ENCODE measurements at places on chromosomes 11 and 22.

DNA sequence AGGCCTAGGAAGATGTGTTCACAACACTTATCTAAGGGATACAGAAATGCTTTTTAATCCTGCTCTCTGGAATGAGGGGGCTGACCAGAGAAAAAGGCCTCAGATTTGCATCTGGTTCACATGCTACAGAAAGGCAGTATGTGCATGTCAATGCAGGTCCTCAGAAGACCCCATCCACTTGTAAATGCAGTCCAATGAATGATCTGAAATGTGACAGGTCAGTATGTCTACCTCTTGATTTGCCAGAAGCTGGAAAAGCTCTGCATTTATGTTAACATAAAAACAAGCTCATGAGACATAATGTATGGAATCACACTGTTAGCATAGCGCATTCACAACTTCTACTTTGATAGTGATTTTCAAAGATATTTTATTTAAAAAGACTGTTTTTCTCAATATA is 367.4 kb upstream of the CHORDC1 start:
- no peak for DNase-seq

- peak; percentile 30 for DNase-seq
These were observed 682 bp downstream of the LARGE1 start for GRCh38 chr22:33919391-33920196.

- no peak for DNase-seq
These were observed at the start of gene MYEOV for GRCh38 chr11:69293819-69294505. TSS of gene MYEOV (plus strand) at chr11:69294155. CDS start at chr11:69295355, 1,200 bp downstream.

- DNase-seq, result no peak
These were observed 41.8 kb upstream of the KCNQ1OT1 start for GRCh38 chr11:2741377-2742131.

DNA sequence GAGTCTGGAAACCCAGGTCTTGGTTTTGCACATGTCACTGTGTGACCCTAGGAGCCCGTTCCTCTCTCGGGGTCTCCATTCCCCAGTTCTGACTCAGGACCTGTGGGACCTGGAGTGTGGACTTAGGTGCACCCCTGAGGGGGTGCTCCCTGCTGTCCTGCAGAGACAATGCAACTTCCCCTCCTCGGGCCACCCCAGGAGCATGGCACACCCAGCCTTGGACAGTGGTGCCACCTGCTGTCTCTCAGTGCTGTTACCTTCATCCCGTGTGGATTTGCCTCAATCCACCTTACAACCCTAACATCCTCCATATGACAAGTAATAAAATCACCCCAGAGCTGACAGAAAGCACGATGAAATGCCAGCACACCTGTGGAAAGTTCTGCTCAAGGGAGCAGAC is 27.5 kb upstream of the CRYBB3 start:
- DNase-seq, result peak; percentile 5

- DNase-seq, result no peak
These were observed 66.0 kb upstream of the KIRREL3 start for GRCh38 chr11:127066401-127067090.

GRCh38 chr11:28383456-28383855 is 275.3 kb downstream of the METTL15 start:
- no peak for DNase-seq

GRCh38 chr22:27032091-27032761 is 374.8 kb downstream of the MIAT start:
- no peak for DNase-seq

DNA sequence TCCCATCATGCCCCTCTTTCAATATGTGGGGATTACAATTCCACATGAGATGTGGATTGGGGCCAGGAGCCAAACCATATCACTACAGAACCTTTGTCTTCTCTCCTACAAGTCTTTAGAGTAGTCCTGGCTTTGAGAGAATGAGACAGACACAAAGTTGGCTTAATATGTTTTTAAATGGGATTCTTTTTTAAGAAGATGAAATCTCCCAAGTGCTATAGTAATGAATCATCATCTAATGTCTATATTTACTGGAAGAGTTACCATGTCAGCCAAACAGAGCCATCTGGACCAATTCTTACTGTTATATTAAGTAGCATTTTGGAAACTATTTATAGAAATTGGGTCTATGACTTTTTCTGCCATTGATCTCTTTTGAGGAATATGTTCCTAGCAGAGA is 38.1 kb upstream of the CARD18 start:
- no peak for DNase-seq

GRCh38 chr11:12123273-12123672 is 12.9 kb downstream of the MICAL2 start:
- DNase-seq, result no peak

DNA sequence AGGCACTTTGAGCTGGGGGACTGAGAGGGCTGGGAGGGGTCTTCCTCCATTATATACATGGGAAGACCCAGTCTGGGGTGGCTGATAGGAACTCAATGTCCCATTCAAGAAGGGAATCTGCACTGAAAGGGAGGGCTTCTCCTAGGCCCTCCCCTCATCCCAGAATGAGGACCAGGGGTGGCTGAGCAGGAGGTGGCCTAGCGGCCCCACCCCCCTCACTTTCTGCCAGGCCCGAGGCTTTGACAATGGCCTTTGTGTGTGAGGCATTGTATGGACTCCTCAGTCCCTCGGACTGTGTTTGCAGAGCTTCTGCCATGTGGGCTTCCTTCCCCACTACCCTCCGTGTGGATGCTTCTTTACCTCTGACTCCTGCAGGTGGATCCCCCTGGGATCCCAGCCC is 65.7 kb downstream of the NECTIN1 start:
- no peak for DNase-seq

GRCh38 chr22:35203583-35203982 is 53.7 kb upstream of the HMGXB4 start:
- DNase-seq, result no peak

DNA sequence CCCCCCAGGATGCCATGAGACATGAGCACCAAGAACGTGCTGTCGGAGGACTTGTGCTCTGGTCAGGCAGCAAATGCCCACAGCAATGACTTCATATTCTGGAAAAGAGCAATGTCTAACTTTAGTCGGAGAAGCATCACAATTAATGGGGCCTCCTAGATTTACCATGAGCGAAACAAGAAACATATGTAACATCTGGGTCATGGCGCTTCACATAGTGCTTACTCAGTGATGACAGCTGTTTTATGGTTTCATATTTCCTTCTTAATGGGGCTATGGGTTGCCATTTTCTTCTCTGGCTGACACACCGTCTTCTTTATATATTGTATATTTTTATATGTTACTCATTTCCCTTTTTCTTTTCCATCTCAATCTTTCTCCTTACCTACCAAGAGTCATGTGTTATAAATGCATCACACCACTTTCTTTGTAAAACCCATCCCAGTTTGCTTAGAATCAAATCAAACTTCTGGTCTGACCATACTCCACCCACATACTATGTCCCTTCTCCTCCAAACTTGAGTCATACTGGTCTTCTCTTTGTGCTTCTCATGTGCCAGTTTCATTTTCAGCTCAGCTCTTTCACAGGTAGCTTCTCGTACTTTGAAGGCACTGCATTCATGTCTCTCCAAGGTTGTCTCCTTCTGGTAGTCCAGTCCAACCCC is 9.4 kb upstream of the CASP12 start:
- DNase-seq, result no peak

DNA sequence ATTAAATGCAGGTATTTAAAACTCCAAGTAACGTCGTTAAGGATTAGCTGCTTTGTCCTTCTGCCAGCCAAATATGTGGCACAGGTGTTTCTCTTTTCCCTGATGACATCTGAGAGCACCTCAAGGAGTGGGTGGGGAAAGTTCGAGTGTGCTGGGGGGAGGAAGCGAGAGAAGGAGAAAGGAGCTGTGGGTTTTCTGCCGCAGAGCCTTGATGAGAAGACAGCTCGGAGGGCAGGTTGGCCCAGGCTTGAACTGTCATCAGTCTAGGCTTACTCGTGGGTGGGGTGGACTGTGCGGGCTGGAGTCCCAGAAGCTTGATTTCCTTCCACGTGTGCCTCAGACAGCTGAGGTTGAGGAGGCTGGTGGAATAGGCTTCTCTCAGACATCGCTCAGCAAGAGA is 15.2 kb upstream of the SORL1-AS1 start:
- DNase-seq, result no peak
